ENCODE measurements at places on chromosomes 7 and 10. TPM values are rescaled to one million over a fixed set of nuclear protein-coding genes. Genes with fewer than 3 reads are reported as not detected.

GRCh38 chr10:110269374-110270318 is 35.1 kb downstream of the SMNDC1 start:
- H3K27me3 ChIP-seq = peaks cover 33% of the 10 kb centered on the region
- no peak overlapping the region for H3K27ac ChIP-seq
- peak; percentile 62 for DNase-seq
- peak overlapping the region; percentile 17 for H3K4me3 ChIP-seq
- H3K4me1 ChIP-seq = peaks cover 18% of the 10 kb centered on the region

DNA sequence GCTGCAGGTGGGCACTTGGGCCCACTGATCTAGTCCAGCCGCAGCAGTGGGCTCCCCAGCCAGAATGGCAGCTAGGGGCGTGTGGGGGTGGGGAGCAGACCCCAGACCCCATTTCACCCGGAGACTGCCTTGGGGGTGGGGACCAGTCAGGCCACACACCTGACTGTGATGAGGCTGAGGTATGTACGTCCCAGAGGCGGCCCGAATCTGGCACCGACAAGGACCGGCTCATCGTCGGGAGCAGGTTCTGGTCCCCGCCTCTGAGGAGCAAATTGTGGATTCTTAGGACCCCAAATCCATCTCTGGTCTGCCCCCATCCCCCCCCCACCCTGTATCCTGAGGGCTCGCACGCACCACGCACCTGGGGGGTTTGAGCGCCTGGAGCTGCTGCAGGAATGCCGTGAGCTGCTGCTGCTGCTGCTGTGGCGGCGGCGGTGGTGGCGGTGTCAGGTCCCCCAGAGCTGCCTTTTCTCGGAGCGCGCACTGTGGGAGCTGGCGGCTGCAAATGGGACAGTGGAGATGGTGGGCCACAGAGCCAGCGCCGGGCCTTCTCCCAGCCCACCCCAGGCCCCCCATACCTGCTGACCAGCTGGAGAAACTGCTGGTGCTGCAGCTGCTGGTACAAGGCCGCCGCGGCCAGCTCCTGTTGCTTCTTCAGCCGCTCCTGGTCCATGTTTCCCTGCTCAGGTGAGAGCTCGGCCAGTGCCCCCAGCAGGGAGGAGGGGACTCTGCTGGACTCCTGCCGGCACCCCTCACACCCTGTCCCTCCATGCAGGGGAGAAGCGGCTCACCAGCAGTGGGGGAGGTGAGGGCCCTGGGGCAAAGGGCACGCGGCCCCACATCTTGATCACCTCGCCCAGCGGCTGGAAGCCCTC is 10.2 kb downstream of the GIGYF1 start:
- H3K27me3 ChIP-seq = no peaks in the 10 kb centered on the region
- H3K36me3 ChIP-seq = peaks cover 27% of the 10 kb centered on the region
- peaks cover 9% of the 10 kb centered on the region for H3K4me1 ChIP-seq
- H3K4me3 ChIP-seq = no peak overlapping the region

DNA sequence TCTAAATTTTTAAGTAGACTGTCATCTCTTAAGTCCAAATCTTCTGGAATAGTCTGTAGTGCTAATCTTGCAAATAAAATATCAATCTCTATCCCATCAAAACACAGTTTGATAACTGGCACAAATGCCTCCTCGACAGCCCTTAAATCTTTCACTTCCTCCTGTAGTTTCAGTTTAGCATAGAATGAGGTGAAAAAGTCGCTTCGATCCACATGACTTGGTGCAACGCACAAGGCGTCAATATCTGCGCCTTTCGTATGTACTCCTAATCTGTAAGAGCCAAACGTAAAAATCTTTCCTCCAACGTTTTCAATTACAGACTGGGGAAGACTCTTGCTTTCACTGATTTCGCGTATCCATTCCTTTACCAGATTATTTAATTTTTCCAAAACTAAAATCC is 603 bp downstream of the PAPOLB start:
- H3K4me3 ChIP-seq = no peak overlapping the region
- H3K27ac ChIP-seq = no peak overlapping the region
- DNase-seq = no peak
- no peaks in the 10 kb centered on the region for H3K4me1 ChIP-seq
- H3K27me3 ChIP-seq = peaks cover 66% of the 10 kb centered on the region

GRCh38 chr7:80387634-80388193 is 124.2 kb downstream of the GNAT3 start:
- H3K4me1 ChIP-seq = no peaks in the 10 kb centered on the region
- H3K27ac ChIP-seq = no peak overlapping the region
- no peak for DNase-seq
- no peaks in the 10 kb centered on the region for H3K36me3 ChIP-seq
- H3K4me3 ChIP-seq = no peak overlapping the region

- no peak overlapping the region for H3K4me3 ChIP-seq
- H3K36me3 ChIP-seq = no peaks in the 10 kb centered on the region
- no peak for DNase-seq
- no peak overlapping the region for H3K27ac ChIP-seq
- H3K4me1 ChIP-seq = no peaks in the 10 kb centered on the region
Measured at GRCh38 chr10:95506056-95506737, 55.0 kb downstream of the SORBS1 start.

HOXA10 gene
- total RNA-seq = not detected

SLC26A3 gene
- not detected for total RNA-seq

ZNF775 gene
- total RNA-seq = 5.5 TPM

HYAL4 gene
- total RNA-seq = not detected

RABGEF1 gene
- total RNA-seq = 23.8 TPM

PTF1A gene
- not detected for total RNA-seq

SPDYE16 gene
- not detected for total RNA-seq
